IMR-90 (cell line): ENCODE measurements at places on chromosomes 6 and 20.

- no peak for DNase-seq
- no peak overlapping the region for H3K27ac ChIP-seq
- peak overlapping the region; percentile 94 for H3K4me3 ChIP-seq
- H3K4me1 ChIP-seq, result 0 out of 2 replicates have a peak, but pooled peaks cover 2% of the 10 kb centered on the region
- H3K36me3 ChIP-seq, result no peaks in the 10 kb centered on the region
- H3K27me3 ChIP-seq, result no peaks in the 10 kb centered on the region
Measured at GRCh38 chr6:69795469-69796072, 1.2 kb downstream of the LMBRD1 start.

DNA sequence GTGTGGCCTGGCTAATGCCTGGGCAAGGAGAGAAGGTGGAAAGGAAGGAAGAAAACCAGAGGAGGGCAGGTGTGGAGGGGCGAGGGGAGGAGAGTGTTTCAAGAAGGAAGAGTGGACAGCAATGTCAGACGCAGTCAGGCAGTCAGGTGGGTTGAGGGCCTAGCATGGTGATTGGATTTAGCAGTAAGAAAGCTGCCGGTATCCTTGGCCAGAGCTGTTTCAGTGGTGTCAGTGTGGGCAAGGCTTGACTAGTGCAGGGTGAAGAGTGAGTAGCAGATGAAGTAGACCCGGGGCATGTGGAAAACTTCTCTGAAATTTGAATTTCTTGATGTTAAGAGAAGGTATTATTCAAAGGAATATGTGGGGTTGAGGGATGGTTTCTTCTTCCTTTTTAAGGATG, 27.0 kb downstream of the SNX9 start:
- DNase-seq, result no peak
- no peaks in the 10 kb centered on the region for H3K36me3 ChIP-seq
- no peaks in the 10 kb centered on the region for H3K27me3 ChIP-seq
- peaks cover 10% of the 10 kb centered on the region for H3K4me1 ChIP-seq
- H3K4me3 ChIP-seq, result no peak overlapping the region
- no peak overlapping the region for H3K27ac ChIP-seq

- 0 out of 2 replicates have a peak, but pooled peaks cover 2% of the 10 kb centered on the region for H3K36me3 ChIP-seq
- DNase-seq, result no peak
- H3K27me3 ChIP-seq, result no peaks in the 10 kb centered on the region
Measured at GRCh38 chr6:84166395-84166794, 61.0 kb downstream of the CEP162 start.

DNA sequence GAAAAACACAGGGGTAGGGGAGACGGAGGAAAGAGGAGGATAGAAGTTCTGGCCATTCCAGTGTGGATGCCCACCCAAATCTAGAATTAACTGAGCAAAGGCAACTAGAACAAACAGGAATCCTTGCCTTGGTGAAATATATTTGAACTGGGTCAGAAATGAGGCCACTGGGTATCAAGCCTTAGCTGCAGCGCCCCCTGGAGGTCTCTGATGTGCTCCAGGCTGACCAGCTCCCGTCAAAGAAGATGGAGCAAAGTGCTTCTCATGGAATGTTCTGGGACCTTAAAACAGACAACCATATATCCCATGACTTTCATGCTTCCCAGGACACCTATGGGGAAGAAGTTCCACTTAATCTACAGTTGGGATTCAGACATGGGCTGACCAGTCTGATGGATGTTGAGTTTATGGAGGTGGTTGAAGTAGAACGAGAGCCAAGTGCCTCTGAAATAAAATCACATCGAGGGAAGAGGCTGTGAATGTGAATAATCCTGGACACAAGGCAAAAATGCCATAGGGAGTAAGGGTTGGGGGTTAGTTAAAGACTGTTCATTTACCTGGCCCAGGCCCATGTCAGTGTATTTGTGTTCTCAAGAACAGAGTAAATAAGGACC, 50.4 kb downstream of the HLA-DPB1 start:
- no peak overlapping the region for H3K4me3 ChIP-seq
- H3K27ac ChIP-seq, result no peak overlapping the region
- no peaks in the 10 kb centered on the region for H3K36me3 ChIP-seq
- peak; percentile 12 for DNase-seq

- no peak for DNase-seq
- H3K4me1 ChIP-seq, result peaks cover 3% of the 10 kb centered on the region
- H3K36me3 ChIP-seq, result no peaks in the 10 kb centered on the region
- no peaks in the 10 kb centered on the region; the same call in 1 of the 2 replicates for H3K27me3 ChIP-seq
- no peak overlapping the region for H3K27ac ChIP-seq
- H3K4me3 ChIP-seq, result no peak overlapping the region
Measured at GRCh38 chr6:90364286-90364685, 67.6 kb upstream of the BACH2 start.

DNA sequence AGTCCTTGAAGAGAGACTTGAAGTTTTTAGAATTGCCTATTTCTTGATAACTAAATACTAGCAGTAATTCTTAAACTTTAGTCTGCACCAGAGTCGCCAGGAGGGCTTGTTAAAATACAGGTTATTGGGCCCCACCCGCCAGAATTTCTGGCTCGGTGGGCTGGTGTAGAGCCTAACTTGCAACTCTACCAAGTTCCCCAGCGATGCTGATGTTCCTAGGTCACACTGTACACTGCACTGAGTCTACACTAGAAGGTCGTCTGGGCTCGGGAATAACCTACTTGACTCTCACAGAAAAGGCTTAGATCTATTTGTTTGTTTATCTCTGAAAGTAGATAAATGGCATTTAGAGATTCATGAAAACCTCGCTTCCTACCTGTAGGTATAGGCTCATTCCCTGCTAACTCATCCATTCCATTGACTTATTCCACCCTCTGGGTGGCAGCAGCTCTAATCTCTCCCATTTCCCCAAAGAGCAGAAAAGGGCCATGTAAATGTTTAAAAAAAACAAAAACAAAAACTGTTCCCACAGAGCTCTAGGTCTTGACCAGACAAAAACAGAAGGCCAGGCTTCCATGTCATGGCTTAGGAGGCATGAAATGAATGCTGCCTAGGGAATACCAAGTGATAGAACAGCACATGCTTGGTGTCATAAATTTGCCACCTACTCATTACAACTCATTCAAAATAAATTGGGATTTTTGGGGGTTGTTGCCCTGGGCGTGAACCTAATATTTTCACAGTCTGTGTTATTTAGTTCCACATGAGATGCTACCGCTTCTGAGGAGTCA, 292.1 kb downstream of the ADGB start:
- H3K27me3 ChIP-seq, result no peaks in the 10 kb centered on the region
- peaks cover 17% of the 10 kb centered on the region for H3K4me1 ChIP-seq
- peak overlapping the region; percentile 57; the same call in 1 of the 2 replicates for H3K27ac ChIP-seq
- no peaks in the 10 kb centered on the region for H3K36me3 ChIP-seq
- no peak overlapping the region for H3K4me3 ChIP-seq
- no peak for DNase-seq

GRCh38 chr6:118859517-118860064, 34.4 kb upstream of the ASF1A start:
- no peaks in the 10 kb centered on the region for H3K27me3 ChIP-seq
- no peak overlapping the region for H3K4me3 ChIP-seq
- DNase-seq, result no peak
- no peaks in the 10 kb centered on the region for H3K36me3 ChIP-seq

DNA sequence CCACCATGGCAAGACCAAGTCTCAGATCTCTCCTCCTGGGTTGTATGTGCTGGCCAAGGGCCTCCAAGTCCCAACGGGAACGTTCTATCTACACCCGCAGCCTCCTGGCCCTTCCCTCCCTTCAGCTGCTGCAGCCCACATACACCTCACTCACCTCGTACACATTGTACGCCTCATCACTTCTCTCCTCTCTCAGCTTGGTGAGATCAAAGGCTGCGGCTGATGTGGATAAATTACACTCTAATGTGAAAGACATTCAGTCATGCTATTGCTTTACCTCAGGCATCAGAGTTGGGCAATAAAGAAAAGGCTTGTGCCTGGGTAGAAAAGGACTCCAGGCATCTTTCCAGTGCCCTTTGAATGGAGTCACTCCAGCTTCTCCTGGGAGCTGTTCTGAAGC, 135.3 kb upstream of the FOXQ1 start:
- H3K36me3 ChIP-seq, result no peaks in the 10 kb centered on the region
- peaks cover 8% of the 10 kb centered on the region for H3K27me3 ChIP-seq
- H3K4me1 ChIP-seq, result no peaks in the 10 kb centered on the region
- no peak for DNase-seq
- H3K4me3 ChIP-seq, result no peak overlapping the region

DNA sequence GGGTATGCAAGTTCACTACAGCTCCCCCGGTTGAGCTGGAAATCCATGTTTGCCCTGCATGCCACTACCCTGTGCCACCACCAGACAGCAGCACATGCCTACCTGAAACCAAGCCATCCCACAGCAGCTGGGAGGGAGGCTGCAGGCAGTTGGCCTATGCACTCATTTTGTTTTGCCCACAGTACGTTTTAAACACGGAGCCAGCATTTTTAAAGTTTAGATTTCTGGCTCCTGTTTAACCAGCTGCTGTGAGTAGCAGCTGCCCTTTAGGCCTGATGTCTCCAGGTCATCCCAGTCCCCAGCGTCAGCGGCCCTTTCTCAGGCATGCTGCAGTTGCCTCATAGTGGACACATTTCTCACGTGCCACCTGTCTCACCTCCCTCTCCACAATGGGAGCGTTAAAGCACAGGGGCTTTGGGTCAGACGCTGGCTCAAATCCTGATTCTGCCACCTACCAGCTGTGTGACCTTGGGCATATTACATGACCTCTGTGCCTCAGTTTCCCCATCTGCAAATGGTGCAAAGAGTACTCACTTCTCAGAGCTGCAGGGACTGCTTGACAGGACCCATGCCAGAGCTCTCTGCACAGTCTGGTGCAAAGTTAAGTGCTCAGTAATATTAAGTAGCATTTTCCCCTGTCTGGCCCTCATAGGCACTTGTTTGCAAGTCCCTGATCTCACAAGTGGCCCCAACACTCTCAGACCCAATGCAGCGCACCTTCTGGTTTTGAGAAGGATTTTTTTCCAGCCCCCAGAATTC, 8.2 kb upstream of the UBE2V1 start:
- H3K27me3 ChIP-seq, result no peaks in the 10 kb centered on the region
- H3K4me3 ChIP-seq, result no peak overlapping the region
- peaks cover 5% of the 10 kb centered on the region for H3K4me1 ChIP-seq
- peaks cover 22% of the 10 kb centered on the region for H3K36me3 ChIP-seq

DNA sequence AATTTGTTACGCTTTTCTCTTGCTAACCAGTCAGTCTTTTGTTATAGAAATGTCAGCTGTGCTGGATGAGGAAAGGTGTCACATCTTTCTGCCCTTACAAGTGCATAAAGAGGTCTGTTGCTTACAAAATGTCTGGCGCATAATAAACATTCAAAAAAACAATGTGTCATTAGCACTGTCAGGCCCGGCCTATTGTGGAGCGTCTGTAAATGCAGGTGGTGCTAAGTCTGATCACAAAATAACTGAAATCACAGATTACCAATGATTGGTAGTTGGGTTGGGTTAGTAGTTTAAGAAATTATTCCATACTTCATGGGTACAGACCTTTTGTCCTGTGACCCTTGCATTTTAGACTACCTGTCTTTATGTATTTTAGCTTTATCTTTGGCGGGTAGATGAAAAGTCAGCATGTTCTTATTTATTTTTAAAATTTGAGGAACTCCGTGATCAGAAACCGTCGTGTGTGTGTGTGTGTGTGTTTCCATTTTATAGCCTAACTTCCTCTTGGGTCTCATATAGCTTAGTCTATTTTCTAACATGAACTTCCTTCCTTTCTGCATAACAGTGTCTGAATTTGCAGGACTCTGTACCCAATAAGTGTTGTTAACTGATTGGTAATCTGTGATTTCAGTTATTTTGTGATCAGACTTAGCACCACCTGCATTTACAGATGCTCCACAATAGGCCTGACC, 88.1 kb upstream of the IFNGR1 start:
- no peak for DNase-seq
- H3K4me1 ChIP-seq, result no peaks in the 10 kb centered on the region
- peaks cover 7% of the 10 kb centered on the region; the same call in 1 of the 2 replicates for H3K27me3 ChIP-seq
- H3K27ac ChIP-seq, result no peak overlapping the region
- H3K36me3 ChIP-seq, result no peaks in the 10 kb centered on the region
- no peak overlapping the region for H3K4me3 ChIP-seq

GRCh38 chr6:20034408-20034769, 177.9 kb downstream of the MBOAT1 start:
- no peak overlapping the region for H3K4me3 ChIP-seq
- H3K36me3 ChIP-seq, result no peaks in the 10 kb centered on the region
- no peak overlapping the region for H3K27ac ChIP-seq
- no peaks in the 10 kb centered on the region for H3K4me1 ChIP-seq
- H3K27me3 ChIP-seq, result no peaks in the 10 kb centered on the region
- no peak for DNase-seq

DNA sequence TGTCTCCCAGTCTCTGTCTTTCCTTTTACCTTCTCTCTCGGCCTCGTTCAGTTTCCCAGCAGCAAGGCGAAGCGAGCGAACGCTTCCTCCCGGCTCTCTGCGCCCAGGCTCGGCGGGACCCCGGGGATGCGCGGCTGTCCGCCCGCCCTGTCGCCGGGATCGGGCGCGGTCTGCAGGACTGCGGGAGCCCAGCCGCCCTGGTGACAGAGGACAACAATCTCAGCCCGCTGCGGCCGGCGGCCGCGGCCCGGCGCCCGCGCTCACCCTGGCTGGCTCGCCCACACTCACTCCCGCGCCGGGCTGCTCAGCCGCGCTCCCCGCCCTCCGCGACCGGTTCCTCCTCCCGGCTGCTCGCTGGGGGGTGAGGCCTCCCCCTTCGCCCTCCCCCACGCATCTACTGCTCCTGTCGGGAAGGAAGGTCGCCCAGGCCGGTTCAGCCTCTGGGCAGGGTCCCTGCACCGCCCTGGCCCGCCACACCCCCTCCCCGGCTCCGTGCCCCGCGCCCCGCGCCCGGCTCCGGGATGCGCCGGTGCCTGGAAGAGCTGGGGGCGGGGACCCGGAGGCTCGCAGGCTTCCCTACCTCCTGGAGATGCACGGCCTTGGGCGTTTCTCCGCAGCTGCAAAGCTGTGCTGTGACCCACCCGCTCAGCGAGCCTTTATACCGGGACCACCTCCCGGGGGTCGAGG, 410 bp downstream of the SYNE1 start:
- peak overlapping the region; percentile 73 for H3K4me3 ChIP-seq
- peak; percentile 16 for DNase-seq
- H3K36me3 ChIP-seq, result no peaks in the 10 kb centered on the region
- H3K27me3 ChIP-seq, result no peaks in the 10 kb centered on the region
- H3K27ac ChIP-seq, result peak overlapping the region; percentile 47
